ENCODE measurements at places on chromosomes 6 and 20.

GRCh38 chr6:148538261-148539190 lies 195.9 kb downstream of the SASH1 start:
- no peak for DNase-seq

- DNase-seq: no peak
Measured at GRCh38 chr6:105258816-105259215, 79.0 kb upstream of the POPDC3 start.

DNA sequence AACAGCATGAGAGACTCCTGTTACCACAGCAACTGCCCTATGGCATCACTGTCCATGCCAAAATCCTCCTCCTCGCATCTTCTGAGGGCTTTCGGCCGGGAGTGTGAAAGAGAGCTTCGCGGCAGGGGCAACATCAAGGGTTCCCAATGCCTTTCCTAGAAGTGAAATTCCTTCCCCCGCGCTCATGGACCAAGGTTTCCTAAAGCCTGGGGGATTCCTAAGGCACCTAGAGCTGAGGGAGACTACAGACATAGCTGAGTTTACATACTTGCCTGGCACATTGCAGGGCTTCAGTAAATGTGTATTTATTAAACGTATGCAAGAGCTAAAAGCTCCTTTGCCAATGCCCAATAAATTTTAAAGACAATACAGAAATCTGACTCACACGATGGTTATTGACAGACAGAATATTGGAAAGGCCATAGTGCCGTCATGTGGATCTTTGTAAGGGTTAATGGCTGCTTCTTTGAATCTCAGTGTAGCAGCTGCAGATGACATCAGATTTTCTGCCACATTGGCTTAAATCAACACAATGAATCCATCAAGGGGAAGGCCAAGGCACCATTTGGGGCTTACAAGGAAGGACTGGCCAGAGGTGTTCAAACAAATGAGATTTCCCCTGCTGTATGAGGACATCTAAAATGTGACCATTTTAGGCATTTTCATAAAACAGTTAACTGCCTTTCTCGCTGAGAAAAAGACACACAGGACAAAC lies 281.2 kb upstream of the JARID2 start:
- DNase-seq: no peak

- DNase-seq: no peak
Measured at GRCh38 chr6:128179876-128180438, 279.1 kb upstream of the THEMIS start.

GRCh38 chr6:164763788-164764187 lies 545.6 kb downstream of the C6orf118 start:
- DNase-seq: no peak

GRCh38 chr6:41167173-41167963 lies 4.5 kb upstream of the TREM2 start:
- DNase-seq: no peak

- DNase-seq: no peak
Measured at GRCh38 chr6:30752157-30752927, 8.0 kb upstream of the IER3 start.

DNA sequence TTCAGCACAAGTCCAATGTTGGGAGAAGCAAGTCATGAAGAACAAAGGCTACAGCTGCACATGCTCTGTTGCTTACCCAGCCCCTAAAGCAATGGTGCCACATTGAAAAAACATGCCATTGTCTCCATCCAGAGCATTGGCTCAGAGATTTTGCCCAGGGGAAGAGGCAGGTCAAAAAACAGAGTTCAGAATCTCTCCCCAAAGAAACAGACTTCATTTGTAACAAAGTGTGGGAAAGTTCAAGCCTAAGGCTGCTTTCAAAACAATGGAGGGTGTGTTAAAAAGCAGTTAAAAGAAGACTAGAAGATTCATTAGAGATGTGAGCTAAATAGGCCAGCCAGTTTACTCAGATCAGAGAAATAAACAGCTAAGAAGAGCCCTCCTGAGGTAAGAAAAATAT lies 63.6 kb downstream of the DZANK1 start:
- no peak for DNase-seq

DNA sequence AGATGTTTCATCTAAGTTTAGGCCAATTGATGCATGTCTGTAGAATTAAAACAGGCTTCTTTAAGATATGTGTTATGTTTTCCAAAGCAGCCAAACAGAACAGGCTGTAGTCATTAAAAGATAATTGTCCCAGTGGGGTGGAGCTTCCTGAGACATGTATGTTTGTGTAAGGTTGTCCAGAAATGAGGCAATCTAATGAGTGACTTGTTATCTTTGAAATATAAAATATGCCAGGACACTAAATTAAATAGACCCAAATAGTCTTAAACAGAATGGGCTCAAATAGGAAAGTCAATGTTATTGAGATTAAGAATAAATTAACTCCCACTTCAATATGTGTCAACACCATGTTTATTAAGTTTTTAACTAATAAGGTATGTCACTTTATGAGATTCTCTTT lies 204.7 kb upstream of the RNF217 start:
- no peak for DNase-seq

DNA sequence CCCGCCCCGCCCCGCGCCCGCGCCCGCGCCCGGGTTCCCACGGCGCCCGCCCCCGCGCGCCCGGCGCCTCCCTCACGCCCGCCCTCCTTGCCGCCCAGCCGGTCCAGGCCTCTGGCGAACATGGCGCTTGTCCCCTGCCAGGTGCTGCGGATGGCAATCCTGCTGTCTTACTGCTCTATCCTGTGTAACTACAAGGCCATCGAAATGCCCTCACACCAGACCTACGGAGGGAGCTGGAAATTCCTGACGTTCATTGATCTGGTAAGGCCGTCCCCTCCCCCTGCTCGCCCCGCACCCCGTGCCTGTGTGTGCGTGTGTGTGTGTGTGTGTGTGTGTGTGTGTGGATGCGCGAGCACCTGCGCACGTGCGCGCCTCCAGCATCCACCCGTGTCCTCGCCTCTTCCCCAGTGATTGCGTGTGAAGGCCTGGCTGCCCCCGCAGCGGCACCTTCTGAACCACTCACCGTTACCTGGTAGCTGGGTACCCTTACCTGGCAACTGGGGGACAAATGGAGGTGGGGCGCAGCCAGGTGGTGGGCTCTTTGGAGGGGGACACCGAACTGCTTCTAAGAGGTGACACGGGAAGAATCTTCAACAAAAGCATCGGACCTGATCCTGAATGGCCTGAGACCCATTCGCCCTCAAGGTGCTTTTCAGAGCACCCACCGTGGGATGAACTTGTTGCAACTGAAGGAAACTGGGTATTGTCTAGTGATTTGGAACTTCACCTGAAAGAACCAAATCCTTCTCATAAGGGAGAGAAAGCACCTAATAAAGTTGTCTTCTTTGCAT lies at the start of gene AIG1:
Gene AIG1, plus strand, starts transcription at position 84 of the 791 bp plus-strand sequence. Its CDS starts 37 bp downstream, at position 121.
- DNase-seq: peak; percentile 25

DNA sequence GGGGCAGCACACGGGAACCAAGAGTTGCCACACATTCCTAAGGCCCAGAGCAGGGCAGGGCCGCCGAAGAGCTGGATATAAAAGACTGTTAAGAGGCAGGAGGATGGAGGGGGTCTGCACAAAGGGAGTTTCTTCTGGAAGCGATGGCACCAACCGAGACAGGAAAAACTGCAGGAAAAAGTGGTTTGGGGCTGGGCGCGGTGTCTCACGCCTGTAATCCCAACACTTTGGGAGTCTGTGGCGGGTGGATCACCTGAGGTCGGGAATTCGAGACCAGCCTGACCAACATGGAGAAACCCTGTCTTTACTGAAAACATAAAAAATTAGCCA lies 41.8 kb downstream of the SSR1 start:
- no peak for DNase-seq

- DNase-seq: no peak
Measured at GRCh38 chr6:23505026-23505425, 621.0 kb upstream of the NRSN1 start.

DNA sequence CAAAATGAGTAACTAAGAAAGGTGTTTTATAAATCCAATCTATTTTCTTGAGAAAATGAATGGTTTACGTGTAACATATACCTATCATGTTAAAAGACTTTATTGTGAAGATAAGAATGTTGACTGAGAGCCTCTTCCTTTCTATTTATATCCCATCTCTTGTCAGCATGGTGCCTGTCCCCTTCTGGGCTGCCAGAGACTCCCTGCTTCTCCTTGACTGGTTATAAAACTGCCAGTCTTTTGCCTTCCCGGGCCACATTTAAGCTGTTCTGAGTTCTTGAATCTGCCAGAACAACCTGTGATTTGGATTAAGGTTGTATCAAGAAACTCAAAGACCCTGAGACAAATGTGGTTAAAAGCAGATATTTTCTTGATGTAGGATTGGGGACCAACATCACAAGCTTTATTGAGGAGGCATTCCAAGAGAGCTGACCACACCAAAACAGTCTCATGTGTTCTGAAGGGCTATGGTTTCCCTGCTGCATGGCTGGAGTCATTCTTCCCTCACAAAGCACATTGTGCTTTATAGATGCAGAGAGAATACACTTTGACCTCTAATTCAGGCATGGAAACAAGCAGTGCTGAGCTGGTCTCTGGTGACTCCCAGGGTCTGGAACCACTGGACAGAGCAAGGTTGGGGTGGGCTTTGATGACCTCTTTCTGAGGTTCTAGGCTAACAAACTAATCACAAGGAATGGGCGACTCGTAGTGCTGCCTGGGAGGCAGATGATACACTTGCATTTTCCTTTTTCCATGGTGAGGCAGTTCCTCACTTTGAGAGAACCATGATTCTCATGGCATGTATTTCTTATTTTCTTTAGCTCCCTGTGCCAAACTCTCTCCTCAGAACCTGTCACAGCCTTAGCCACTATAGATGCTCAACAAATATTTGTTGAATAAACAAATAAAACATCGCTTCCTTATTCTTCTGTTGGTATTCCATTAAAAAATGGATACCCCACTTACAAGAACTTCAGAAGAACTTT lies 205.0 kb upstream of the PREP start:
- DNase-seq: no peak

- DNase-seq: no peak
Measured at GRCh38 chr6:134431421-134431859, 113.5 kb upstream of the SGK1 start.

DNA sequence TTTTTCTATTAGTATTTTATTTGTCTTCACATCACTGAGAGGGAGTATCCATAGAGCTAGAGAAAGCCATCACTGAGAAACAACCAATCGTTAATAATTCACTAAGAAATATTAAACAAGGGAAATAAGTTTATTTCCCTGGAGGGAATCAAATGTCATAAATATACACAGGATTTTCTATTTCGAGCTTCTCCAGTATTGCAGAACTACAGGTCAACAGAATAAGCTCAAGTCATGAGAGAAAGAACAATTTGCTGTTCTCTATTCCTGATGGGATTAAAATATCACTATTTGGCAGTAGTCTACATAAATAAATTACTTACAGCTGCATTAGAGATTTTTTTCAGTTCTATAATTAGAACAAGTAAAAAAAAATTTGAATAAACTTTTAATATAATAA lies 2.2 kb upstream of the FAM162B start:
- no peak for DNase-seq
